ENCODE measurements at places on chromosomes 3 and 15. TPM values are rescaled to one million over a fixed set of nuclear protein-coding genes. Genes with fewer than 3 reads are reported as not detected.
A peak's percentile ranks its signal among the peaks of the same experiment; 100 is the strongest.

DNA sequence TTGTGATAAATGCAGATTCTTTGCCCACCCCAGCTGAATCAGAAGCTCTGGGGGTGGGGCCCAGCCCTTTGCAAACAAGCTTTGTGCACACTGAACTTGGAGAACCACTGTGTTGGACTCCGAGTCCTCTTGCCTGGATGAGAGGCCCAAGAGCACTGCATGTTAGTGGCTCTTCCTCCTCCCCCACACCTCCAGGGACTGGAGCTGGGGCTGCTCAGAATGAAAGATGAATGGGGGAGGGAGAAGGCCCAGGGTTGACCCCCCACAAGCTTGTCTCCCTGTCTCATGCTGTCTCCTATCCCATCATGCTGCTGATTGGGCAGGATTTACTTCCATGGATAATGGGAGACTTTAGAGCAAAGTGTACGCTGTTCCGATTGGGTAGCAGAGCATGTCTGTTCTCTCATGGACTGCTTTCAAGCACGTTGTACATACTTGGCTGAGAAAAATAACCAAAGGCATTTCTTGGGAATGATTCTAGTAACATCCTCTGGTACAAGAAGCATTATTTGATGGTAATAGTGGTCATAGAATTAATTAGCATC, 99.6 kb downstream of the PGPEP1L start:
- peaks cover 12% of the 10 kb centered on the region for H3K36me3 ChIP-seq
- no peak overlapping the region for H3K27ac ChIP-seq
- peaks cover 6% of the 10 kb centered on the region for H3K4me1 ChIP-seq
- no peak for DNase-seq
- no peaks in the 10 kb centered on the region for H3K27me3 ChIP-seq

- peak; percentile 59 for DNase-seq
- H3K27ac ChIP-seq = peak overlapping the region; percentile 80
- H3K4me3 ChIP-seq = peak overlapping the region; percentile 75
- H3K27me3 ChIP-seq = peaks cover 4% of the 10 kb centered on the region
Measured at GRCh38 chr15:60591496-60592370, 112.8 kb upstream of the ICE2 start.

DNA sequence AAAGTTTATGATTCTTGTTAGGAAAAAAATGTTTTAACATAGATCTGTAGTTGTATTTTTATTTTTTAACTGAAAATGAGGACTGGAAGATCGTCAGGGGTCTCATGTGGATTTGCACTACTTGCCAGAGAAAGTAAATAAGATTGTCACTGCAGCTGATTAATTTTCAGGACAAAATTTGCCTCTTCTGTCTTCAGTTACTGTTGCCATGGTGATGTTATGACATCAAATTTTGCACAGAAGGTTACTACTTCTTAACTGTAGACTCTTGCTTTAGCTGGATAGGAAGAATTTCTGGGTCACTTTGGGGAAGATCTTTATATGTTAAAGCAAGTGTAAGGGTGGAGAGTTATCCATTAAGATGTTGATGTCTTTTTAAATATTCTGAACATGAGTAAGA, 82.2 kb upstream of the WDR72 start:
- no peak for DNase-seq
- H3K27me3 ChIP-seq = no peaks in the 10 kb centered on the region
- peaks cover 49% of the 10 kb centered on the region for H3K4me1 ChIP-seq

DNA sequence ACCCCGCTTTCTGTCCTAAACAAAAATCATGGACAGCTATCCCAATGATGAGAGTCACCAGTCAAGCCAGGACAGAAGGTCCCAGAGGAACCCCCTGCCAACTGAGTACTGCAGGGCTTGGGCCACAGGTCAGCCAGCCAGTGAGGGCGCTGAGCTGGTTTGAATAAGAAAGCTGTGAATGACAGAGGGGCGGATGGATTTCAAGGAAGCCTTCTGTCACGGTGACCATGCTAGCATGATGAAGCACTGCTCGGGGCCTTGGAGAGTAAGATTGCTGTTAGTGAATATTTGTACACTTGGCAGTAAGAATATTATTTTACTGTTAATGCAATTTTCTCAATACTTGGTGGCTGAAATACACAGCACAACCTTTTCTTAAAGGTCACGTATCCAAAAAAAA, 734.0 kb upstream of the NR2F2 start:
- H3K27ac ChIP-seq = no peak overlapping the region
- H3K27me3 ChIP-seq = no peaks in the 10 kb centered on the region
- no peak overlapping the region for H3K4me3 ChIP-seq
- H3K36me3 ChIP-seq = no peaks in the 10 kb centered on the region
- H3K4me1 ChIP-seq = no peaks in the 10 kb centered on the region
- DNase-seq = no peak

GRCh38 chr15:51355096-51355495, 13.6 kb downstream of the GLDN start:
- H3K36me3 ChIP-seq = no peaks in the 10 kb centered on the region
- peaks cover 19% of the 10 kb centered on the region for H3K4me1 ChIP-seq
- DNase-seq = no peak
- H3K27ac ChIP-seq = no peak overlapping the region
- peaks cover 40% of the 10 kb centered on the region for H3K27me3 ChIP-seq

- peaks cover 5% of the 10 kb centered on the region for H3K4me1 ChIP-seq
Measured at GRCh38 chr3:169945313-169945712, 21.3 kb upstream of the SEC62 start.

The STAB1 gene
- total RNA-seq = 0.27 TPM

The CD80 gene
- total RNA-seq = 0.20 TPM
